Choroid plexus epithelial cell (primary cell): ENCODE measurements at places on chromosomes 1 and 21.

DNA sequence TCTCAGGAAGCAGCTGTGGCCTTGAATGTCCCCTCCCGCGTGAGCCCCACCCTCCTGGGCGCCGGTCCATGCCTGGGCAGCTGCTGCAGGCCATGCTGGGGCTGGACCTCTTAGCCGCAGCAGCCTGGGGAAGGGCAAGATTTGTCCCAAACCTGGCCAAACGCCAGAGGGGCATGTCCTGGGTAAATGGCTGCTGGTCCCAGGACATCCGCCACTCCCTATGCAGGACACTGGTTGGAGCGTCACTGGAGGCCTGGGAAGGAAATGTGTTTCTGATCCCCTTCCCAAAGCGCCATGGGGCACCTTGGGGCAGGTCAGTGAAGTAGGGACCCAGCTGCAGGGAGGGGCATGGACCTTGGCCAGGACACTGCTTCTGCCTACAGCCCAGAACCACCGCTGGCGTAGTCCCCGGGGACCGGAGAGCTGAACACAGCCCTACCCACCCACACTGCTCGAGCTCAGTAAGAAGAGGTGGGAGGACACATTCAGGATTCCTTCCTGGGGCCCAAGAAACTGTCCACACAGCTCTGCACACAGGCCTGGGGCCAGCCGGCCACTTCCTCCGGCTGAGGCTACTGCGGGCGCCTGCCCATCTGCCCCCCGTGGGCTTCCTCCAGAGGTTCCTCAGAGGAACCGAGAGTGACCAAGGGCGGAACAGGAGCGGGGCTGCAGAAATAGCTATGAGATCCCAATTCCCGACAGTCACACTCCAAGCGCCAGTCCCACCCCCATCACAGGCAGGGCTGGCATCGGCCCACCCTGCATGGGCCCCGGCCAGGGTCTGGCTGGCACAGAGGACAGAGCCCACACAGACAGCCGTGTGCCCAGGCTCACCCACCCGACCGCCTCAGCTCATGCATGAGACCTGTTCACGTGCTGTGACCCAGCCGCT is 10.8 kb upstream of the PLEKHG5 start:
- no peak for DNase-seq

DNA sequence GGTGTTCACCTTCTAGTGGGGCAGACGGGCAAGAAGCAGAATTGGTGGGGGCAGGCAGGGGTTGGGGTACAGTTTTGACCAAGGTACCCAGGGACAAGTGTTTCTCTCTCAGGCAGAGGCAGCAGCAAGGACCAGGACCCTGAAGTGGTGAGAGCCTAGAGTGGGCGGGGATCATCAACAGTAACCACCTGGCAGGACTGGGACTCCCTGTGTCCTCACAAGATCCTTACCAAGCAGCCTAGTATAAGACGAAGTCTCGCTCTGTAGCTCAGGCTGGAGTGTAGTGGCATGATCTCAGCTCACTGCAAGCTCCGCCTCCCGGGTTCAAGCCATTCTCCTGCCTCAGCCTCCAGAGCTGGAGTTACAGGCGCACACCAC is 3.2 kb upstream of the NADK start:
- DNase-seq = no peak

GRCh38 chr1:84301785-84302385 is 377 bp downstream of the SAMD13 start:
- peak; percentile 8 for DNase-seq

GRCh38 chr1:77594366-77595112 is 87.9 kb downstream of the ZZZ3 start:
- DNase-seq = no peak

- DNase-seq = no peak
Measured at GRCh38 chr21:14308234-14308633, 74.7 kb downstream of the HSPA13 start.

DNA sequence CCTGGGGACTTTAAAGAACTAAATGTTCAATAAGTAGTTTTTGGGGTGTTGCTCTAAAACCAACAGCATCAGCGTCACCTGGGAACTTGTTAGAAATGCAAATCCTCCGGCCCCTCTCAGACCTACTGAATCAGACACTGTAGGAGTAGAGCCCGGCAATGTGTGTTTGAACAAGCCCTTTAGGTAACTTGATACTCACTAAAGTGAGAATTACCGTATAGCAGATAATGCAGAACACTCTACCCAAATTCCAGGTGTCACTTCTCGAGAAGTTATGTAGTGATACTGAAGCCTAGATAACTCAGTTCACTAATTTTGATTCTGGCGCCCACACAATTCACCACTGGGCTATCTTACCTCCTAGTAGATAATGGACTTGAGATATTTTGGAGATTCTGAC is 3.7 kb upstream of the DPT start:
- no peak for DNase-seq

DNA sequence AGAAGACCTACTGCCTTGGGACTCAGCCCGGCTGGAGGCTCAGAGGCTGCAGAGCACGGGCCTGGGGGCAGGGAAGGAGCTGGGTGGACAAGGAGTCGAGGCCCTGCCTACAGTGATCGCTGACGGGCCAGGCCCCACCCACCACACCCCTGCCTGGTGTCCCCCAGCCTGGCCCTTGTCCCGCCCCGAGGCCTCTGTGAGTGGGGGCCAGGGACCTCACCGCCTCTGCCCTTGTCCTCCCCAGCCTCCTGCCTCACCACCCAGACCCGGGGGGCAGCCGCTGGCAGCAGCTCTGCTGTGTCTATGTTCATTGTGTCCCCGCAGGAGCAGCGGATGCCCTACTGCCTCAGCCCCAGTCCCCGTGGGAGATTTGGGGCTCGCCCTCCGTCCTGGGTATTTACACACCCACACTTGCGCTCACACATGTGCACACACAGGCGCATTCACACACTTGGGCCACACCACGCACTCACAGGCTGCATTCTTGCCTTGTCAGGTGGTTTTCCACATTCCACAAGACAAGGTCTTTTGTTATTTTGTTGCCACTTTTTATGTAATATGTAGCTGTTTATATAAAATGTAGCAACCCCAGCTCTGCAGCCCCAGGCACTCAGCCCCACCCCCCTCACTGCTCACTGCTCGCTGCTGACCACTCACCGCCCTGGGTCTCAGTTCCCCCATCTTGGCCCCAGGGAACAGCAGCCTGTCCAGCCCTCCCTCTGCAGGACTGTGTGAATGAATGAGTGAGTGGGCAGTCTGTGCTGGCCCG is 7.3 kb downstream of the PFKL start:
- DNase-seq = peak; percentile 49

DNA sequence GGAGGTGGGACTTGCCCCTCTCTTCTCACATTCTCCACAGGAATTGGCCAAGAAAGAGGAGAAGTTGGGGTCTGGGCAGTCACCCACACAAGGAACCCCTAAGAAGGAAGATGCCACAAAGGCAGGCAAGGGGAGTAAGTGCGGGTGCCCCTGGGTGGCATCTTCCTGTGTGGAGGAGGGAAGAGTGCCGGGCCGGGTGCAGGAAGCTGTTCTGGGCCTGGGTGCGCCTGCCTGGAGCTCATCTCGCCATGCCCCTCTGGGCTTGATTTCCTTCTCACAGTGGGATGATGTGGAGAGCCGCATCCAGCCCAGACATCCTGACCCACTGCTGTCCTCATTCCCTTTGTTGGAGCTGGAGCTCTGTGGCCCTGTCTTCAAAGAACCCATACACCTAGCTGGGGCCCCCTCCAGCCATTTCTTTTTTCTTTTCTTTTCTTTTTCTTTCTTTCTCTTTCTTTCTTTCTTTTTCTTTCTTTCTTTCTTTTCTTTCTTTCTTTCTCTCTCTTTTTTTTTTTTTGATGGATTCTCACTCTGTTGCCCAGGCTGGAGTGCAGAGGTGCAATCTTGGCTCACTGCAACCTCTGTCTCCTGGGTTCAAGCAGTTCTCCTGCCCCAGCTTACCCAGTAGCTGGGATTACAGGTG is 9.3 kb downstream of the LRRC71 start:
- DNase-seq = no peak

- DNase-seq = no peak
Measured at GRCh38 chr1:184392067-184392466, 5.2 kb downstream of the C1orf21 start.

GRCh38 chr1:22808186-22808675 is 97.6 kb downstream of the EPHB2 start:
- DNase-seq = no peak
